ENCODE measurements at places on chromosomes 4 and X. TPM values are rescaled to one million over a fixed set of nuclear protein-coding genes. Genes with fewer than 3 reads are reported as not detected.

- H3K27ac ChIP-seq = no peak overlapping the region
- H3K27me3 ChIP-seq = no peaks in the 10 kb centered on the region
- no peak for DNase-seq
- no peaks in the 10 kb centered on the region for H3K4me1 ChIP-seq
Measured at GRCh38 chr4:136805617-136806016, 726.7 kb downstream of the PCDH18 start.

Gene GAGE12H
- total RNA-seq = not detected

DNA sequence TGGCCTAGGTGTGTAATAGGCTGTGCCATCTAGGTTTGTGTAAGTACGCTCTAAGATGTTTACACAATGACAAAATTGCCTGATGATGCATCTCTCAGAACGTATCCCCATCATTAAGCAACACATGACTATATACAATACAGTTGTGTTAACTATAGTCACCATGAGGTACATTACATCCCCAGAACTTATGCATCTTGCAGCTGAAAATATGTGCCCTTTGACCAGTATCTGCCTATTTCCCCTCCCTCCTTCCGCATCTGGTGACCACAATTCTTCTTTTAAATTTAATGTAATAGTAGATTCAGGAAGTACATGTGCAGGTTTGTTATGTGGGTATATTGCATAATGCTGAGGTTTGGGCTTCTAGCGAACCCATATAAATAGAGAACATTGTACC, 239.8 kb upstream of the IL1RAPL1 start:
- no peak overlapping the region for H3K4me3 ChIP-seq
- no peaks in the 10 kb centered on the region for H3K36me3 ChIP-seq
- H3K4me1 ChIP-seq = no peaks in the 10 kb centered on the region
- H3K27me3 ChIP-seq = peaks cover 4% of the 10 kb centered on the region
- H3K27ac ChIP-seq = no peak overlapping the region

GRCh38 chr4:30756553-30756952, 36.4 kb downstream of the PCDH7 start:
- no peak for DNase-seq
- no peak overlapping the region for H3K27ac ChIP-seq

Data from chondrocyte (in vitro differentiated cells).